ENCODE measurements at places on chromosomes 2 and 18.

- DNase-seq = no peak
These were observed 149.7 kb downstream of the SMAD7 start for GRCh38 chr18:48800876-48801727.

DNA sequence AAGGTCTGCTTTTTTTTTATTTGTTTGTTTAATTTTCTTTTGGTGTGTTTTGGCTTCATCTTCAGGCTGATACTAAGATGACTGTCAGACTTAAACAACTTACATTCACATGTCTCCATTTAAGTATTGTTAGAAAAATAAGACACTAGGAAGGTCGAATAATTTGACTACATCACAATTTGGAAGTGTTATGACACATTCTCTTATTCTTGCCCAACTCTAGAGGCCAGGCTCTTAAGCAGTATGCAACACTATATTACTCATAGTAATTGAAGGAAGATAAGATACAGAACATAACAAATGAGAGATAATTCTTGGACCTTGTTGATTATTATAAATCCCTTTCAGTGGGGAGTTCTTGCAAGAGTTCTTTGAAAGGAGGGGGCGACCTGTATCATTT, 295.3 kb upstream of the COL3A1 start:
- no peak for DNase-seq

DNA sequence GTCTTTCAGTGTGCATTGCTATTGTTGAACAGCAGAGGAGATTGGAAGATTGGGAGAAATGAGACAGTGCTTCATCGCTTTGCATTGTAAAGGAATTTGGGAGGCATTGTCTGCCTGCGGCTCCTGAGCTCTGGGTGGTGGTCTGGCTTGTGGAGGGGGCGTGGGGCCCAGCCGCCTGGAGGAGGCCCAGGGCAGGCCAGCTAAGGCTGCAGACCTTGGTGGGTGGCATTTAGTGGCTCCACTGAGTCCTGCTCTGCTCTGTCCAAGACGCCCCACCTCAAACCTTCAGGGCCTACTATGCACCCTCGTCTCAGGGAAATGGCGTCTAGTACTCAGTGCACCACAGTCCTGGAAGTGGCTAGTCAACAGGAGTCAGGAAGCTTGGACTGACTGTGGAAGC, 5.7 kb upstream of the HS1BP3 start:
- DNase-seq = no peak

DNA sequence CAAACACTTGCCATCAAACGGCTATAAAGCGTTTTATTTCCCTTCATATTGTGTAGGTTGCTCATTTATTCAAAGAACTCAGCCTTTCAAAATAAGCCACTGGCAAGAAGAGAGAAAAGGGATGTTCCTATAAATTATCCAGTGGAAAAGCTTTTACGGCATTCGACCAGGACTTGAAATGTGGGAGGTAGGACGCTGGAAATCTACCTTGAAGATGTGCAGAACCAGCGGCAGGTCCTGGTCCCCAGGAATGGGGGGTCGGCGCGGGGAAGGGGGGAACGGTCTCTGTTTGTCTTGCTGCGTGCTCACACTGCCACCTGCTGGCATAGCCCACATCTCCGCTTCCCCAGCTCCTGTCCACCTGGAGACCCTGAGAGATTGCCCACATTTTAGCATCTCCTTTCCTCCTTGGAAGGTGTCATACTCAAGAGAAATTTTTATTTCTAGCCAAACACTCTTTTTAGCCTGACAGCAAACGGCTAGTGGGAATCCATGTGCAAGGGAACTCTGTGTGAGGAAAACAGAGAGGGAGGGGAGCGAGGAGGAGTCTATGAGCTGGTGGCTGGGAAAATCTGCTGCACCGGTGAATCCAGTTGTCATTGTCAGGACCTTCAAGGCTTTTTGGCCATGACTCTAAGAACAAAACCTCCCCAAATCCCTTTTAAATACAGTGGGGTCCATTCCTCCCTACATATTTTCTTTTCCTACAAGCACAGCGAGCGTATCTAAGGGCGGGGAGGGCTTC, 349.0 kb upstream of the PKDCC start:
- no peak for DNase-seq

DNA sequence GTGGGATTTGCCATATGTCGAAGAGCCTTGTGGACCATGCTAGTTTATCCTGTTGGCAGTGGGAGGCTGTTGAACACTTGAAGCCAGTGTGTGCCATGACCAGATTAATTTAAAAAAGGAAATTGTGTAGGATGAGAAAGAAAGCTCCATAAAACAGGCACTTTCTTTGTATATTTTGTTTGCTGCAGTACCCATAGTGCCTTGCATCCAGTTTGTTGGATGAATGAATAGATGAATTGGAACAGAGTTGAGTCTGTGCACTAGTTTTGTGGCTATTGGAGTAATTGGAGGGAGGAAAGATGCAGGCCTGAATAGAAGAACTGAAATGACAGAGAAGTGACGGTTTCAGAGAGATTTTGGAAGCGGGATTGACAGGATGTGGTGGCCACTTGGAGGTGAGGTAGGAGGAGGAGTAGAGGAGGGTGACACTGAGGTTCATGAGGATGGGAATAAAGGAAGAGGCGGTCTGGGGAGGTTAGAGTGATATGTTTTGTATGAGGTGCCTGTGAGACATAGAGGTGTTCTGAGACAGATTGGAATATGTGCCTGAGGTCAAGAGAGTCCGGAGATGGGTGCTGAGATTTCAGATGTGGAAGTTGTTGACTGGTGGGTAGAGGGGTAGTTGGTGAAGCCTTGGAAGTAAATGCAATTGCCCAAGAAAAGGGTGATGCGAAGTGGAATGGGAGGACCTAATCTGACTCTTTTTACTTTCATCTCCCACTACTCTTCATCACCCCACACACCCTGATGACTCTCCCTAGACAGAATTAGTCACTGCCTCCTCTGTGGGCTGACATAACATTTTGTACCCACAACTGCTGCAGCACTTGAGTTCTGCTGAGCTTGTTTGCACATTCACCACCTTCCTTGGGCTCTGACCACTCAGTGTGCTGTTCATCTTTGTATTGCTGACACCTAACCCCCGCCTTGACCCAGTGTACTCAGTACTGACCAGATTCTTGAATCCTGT, 5.1 kb downstream of the DGUOK start:
- no peak for DNase-seq

DNA sequence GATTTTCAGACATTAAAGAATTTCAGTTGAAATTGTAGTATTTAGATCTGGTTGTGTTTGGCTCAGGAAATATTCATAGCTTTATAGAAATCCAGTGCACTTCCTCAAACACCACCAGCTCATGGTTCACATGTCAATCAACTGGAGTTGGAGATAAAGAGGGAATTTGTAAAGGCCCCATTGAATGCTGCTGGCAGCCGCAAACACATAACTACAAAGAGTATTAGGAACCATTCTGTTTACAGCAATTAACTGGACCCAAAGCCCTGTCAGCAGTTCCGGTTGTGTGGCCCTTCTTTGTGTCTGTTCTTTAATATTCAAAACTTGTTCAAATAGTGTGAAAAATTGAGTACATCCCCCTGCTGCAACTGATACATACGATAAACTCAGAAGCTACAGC, 107.4 kb upstream of the LRRTM4 start:
- DNase-seq = no peak

- no peak for DNase-seq
These were observed 188.0 kb upstream of the SPHKAP start for GRCh38 chr2:228369400-228370031.

- DNase-seq = no peak
These were observed 60.9 kb downstream of the ARL4C start for GRCh38 chr2:234435836-234436481.

DNA sequence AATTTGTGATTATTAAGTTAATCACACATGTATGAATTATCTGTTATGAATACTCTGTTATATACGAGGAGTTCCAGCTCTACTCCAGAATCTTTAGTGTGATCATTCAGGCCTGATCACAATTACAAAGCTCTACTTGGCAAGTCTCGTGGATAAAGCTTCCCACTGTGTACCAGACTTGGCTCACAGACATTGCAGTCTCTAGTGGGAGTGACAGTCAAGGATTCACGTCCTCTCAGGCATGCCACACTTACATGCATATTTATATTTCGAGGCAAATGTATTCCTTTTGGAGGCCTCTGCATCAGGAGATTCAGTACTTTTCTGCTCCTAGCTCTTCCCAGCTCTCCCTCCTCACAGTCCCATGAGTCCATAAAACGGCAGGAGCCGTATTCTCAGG, 403.4 kb upstream of the CDH7 start:
- no peak for DNase-seq

DNA sequence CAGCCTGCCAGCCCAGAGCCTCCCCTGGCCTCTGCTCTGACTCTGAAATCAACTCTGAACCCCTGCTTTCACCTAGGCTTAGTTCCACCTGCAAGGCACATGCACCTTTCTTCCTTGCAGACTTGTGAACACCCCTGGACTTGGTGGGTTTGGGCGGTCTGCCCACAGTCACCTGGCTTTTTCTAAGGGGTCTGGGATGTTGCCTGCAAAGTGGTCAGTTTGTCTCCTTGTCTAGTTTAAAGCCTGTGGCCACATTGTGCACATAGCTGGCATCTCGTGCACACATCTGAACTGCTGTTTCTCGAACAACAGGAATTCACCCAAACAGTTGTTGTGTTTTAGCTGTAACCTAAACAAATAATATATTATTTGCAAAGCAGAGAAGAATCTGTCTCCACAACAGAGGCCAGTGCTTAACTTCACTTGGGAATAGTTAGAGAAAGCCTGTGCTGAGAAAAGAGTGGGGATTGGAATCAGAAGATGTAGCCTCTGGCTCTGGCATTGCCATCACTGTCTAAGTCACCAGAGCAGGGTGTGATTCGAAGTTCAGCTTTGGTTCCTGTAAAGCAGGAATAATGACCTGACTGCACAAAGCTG, 108.5 kb downstream of the TMEM18 start:
- DNase-seq = no peak

GRCh38 chr2:233211548-233211895, 40.0 kb upstream of the ATG16L1 start:
- no peak for DNase-seq

DNA sequence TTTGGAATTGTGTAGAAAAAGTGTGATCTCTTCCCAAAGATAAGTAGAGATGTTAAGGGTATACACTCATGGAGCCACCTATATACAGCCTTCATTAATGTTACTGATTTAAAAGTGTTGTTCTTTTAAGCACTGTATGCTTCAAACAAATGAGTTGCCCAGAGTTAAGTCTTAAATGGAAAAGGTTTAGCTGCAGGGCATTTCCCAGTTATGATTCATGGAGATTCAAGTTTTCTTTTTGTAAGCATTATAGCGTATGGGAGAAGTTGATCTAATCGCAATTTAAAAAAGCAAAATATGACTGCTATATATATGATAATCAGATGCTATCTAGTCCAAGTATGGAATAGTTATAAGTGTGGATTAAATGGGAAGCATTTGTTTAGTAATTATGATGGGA, 4.8 kb downstream of the PDK1 start:
- no peak for DNase-seq

- no peak for DNase-seq
These were observed 21.5 kb upstream of the MFSD2B start for GRCh38 chr2:23988371-23988770.

GRCh38 chr2:231820786-231821303, 34.6 kb downstream of the COPS7B start:
- DNase-seq = no peak

DNA sequence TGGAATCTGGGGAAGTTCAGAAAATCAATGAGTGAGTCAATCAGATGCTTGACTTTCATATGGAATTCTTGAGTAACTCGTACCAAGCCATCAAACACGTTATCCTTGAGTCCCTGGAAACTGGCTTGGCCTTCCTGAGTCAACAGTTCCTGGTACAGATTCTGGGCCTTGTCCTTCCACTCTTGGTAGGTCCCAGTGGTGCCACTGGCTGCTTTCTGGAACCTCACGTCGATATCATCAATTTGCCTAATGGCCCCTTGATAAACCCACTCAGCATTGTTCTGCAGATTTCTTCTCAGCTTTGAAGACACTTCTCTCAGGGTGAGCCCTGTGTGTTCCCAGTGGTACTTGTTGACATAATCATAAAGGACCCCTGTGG, 41.1 kb downstream of the APOB start:
- DNase-seq = no peak

Data from stimulated activated CD8-positive, alpha-beta memory T cell treated with anti-CD3 and anti-CD28 coated beads, Interleukin-7, amount 100 ng/mL, for 24 hours (primary cell).